Stimulated activated CD4-positive, alpha-beta T cell treated with anti-CD3 and anti-CD28 coated beads, Interleukin-4, amount 100 ng/mL, for 4 hours (primary cell): ENCODE measurements at places on chromosomes 2 and 18.

- DNase-seq, result no peak
Measured at GRCh38 chr2:177983183-177983788, 89.3 kb downstream of the PDE11A start.

DNA sequence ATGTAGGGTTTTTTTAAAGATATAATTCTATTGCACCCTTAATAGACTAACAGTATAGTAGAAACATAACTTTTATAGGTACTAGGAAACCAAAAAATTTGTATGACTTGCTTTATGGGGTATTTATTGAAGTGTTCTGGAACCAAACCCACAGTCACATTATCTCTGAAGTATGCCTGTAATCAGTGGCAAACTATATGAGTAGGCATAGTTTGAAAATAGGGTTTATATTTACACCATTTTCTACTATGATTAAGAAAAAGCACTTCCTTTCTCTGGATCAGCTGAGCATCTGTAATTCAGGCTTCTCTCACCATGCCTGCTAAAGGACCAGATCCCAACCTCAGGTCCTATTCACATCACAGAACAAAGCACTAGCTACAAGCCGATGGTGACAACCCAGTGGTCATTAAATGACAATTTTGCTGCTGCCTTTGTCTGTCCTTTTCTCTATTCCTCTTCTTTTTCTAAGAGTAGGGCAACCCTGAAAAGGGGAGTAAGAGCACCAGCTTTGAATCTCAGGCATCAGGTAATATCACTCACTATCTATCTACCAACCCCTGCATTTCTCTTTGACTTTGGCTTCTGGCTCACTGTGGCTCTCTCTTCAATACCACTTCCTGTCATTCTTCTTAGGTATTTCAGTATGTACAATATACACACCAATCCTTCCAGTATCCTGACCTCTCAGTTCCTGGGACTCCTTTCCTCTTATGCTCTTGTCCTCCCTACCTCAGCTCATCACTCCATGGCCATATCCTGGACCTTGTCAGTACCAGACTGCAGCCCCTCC is 14.4 kb downstream of the NEMP2 start:
- no peak for DNase-seq

DNA sequence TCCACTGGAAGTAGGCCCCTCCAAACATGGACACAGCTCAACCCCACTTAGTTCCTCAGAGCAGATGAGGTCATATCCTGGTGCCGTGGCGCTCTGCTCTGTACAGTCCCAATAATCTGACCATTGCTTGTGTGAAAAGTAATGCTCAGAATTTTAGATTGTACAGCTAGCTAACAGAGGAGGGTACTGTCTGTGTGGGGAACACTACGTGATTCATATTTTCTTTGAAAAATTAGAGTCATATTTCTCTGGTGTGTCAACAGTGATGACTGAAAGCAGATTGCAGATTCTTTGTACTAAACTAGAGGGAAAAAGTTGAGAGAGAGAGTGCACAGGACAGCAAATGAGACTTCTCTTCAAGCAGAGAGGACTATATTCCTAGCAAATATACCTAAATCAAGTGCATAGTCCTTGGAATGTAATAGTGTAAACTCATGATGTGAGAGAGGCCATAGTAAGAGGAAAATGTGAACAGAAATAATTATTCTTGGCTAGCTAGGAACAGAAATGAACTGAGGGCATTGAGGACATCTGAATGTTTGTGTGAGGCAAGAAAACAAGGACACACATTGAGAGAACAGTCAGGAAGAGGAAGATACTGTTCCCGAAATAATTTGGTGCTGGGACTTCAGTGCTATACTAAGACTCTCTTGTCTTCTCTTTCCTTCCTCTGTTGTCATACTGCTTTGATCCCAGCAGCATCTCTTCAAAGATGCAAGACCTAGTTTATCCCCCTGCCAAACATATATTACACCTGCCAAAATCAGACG is 157.0 kb upstream of the RND3 start:
- DNase-seq, result no peak

- no peak for DNase-seq
Measured at GRCh38 chr2:45833968-45834344, 182.5 kb downstream of the PRKCE start.

GRCh38 chr2:1931003-1931914 is 186.9 kb upstream of the PXDN start:
- no peak for DNase-seq

DNA sequence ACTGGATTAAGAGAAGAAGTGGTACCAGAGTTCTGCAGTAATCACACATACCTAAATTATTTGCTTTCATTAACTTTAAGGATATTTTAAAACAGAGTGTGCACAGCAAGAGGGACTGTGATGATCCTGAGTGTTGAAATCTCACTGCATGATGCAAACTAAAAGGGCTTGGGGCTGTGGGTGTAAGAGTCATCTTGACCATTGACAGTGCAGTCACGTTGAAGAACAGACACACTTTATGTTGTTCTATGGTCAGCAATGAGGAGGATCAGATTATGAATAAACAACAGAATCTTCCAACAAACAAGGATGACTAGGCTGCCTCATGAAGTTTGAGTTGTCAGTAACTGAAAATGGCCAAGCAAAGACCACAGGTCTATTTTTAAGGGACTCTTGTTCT is 87.2 kb upstream of the GALNT5 start:
- DNase-seq, result no peak

- DNase-seq, result peak; percentile 72
Measured at GRCh38 chr18:76822506-76823160, at the start of gene ZNF236. Gene ZNF236, plus strand, starts transcription at chr18:76822557. Its CDS starts 51 bp downstream, at chr18:76822608.

DNA sequence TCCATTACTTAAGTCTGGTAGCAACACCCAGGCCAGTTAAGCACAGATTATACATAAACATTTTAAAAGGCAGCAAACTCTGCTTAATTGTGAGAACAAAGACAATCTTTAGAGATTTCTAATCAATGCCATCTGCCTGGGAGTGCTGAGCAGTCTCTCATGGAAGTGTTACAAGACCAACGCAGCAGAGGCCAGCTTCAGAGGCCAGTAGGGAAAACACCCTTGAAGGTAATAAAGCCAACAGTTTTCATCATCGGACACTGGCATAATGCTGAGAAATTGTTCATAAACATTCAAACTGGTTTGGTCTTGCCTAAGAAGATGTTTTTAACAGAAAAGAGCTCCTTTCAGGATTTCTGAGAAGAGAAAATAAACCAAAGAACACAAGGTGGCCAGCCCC is 35.0 kb downstream of the EPB41L3 start:
- no peak for DNase-seq

- DNase-seq, result no peak
Measured at GRCh38 chr2:46042207-46042637, 255.0 kb upstream of the EPAS1 start.

GRCh38 chr2:150872756-150873395 is 385.4 kb upstream of the RND3 start:
- DNase-seq, result no peak

GRCh38 chr2:11122380-11122779 is 32.9 kb upstream of the SLC66A3 start:
- no peak for DNase-seq

DNA sequence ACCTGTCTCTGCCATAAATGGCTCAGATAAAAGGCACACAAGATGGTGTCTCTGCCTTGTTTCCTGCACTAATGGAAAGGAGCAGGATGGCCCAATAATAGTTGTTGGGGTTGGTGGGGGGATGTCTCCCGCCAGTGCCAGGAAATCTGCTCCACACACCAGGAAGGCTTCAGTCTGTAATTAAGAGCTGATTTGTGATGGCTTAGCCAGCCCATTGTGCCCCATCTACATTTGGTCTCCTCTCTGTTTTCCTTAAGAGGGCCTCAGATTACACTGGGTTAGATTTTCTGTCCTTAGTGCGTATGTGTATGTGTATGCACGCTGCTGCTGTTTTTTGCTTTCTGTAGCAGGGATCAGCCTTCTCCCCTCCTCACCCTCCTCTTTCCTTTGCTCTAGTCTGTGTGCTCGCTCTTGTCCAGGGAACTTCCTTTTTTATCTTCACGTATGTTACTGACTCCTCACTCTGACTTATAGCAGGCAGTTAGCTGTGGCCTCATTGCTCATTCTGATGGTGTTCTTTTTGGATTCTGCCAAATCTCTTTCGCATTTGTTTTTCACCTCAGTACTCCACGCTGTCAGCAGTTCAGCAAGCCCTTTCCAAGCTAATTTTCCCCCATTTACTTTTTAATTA is 33.4 kb upstream of the MGAT5 start:
- DNase-seq, result no peak

DNA sequence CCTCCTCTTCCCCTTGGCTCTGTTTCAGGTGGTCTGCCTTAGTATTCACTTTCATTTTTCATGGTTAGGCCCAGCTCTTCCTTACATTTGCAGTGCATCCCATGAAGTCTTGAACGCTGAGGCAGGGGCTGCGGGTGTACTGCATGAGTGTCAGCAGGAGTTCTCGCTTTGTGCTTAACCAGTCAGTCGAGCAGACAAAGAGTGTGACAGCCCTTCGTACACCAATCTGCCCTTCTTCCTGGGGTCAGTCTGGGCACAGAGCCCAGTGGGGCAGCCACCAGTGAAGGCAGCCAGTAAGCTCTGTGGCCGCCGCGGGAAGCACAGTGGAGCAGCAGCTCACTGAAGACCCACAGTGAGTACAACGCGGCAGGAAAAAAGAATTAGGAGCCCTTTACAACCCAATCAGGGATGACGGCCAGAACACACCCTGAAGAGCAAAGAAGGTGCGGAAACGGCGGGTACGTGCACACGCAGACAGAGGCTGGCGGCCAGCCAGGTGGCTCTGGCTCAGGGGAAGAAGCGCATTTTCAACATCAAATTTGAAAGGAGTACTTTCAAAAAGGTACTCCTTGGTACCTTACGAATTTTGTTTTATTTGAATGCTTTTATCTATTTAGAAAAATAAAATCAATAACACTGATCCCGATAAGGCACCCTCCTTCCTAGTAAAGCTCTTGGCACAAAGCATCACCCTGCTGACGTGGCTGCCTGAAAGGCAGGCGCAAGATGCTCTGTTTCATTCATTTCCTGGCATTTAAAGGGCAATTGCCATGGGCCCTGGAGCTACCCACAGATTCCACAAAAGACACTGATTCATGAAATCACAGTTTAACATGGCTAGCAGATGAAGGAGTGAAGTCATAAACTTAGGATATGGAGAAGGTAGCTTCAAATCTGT is 47.0 kb upstream of the SEMA4C start:
- DNase-seq, result no peak

DNA sequence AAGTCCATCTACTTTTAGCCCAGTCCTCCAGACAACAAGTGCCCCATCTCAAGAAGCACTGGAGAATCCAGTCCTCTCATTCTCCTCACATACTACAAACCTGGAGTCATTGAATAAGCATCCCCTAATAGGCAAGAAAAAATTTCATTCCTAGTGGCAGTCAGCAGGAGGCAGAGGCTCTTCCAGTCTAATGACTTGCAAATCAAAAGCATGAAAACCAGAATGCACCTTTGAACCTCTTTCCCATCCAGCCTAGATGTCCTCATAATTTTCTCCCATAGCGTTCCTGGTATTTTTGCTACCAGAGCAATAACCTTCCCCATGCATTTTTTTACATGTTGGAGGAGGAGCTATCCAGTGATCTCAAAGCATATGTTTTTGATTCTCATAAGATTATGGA is 252.6 kb downstream of the TTC32 start:
- no peak for DNase-seq

GRCh38 chr2:99787769-99788382 is 298.1 kb upstream of the REV1 start:
- no peak for DNase-seq

DNA sequence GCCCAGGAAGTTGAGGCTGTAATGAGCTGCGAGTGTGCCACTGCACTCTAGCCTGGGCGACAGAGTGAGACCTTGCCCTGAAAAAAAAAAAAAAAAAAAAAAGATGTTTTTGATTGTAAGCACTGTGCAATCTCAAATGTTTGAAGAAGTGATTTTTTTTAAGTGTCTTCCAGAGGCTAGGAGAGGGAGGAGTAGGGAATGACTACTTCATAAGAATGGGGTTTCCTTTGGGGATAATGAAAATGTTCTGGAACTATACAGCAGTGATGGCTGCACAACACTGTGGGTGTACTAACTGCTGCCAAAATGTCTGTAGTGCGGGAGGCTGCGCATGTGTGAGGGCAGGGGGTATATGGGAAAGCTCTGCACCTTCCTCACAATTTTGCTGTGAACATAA is 83.7 kb downstream of the MCFD2 start:
- no peak for DNase-seq

- DNase-seq, result no peak
Measured at GRCh38 chr18:76960528-76961035, 138.2 kb downstream of the ZNF236 start.

DNA sequence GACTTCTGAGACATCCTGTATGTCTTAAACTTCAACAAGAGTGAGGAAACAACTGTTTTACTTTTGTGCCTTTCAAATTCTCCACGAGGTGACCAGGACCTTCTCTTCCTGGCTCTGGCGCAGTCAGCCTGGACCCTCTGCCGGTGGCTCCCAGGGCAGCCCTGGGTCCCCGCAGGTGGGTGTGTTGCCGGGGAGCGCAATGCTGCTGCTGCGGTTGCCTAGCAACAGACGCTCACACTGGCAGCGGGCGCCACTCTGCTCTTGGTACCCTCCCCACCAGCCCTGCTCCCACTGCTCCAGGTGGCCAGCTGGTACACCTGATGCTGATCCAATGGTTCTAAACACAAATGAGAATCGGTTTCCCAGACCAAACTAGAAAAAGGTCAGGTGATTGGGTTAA is 58.7 kb downstream of the GNAL start:
- no peak for DNase-seq

DNA sequence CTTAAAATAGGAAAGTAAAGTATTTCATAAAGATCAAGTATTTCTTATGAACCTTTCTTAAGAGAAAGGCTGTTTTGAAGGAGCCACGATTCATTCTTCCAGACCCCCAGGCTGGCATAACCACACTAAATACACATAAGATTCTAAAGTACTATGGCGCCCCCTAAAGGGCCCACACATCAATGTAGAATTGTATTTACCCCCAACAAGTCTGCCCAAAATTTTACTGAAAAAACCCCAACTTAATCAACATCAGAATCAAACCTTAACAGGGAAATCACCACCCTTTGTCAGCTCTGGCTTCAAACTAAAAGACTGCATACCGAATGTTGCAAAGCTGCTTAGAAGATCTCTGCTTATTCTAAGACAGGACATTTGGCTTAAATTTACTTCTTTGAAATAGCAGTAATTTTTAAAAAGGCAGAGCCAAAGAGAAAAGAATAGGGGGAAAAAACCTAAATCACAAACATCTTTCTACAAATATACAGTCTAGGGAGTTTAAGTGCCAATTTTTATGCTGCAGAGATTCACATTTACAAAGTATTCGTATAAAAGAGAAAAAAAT is 20.4 kb upstream of the BCL2 start:
- DNase-seq, result peak; percentile 29
